Esophagus mucosa (tissue), 1 donor: ENCODE measurements at places on chromosomes 3 and 15.

- ATAC-seq: peak; percentile 98
Observed at GRCh38 chr3:32045091-32045915, 61.1 kb upstream of the GPD1L start.

- peak; percentile 71 for ATAC-seq
Observed at GRCh38 chr3:9809615-9810432, at the start of gene TTLL3. TSS of gene TTLL3 (plus strand) at chr3:9810262. CDS start at chr3:9810662, 400 bp downstream.

DNA sequence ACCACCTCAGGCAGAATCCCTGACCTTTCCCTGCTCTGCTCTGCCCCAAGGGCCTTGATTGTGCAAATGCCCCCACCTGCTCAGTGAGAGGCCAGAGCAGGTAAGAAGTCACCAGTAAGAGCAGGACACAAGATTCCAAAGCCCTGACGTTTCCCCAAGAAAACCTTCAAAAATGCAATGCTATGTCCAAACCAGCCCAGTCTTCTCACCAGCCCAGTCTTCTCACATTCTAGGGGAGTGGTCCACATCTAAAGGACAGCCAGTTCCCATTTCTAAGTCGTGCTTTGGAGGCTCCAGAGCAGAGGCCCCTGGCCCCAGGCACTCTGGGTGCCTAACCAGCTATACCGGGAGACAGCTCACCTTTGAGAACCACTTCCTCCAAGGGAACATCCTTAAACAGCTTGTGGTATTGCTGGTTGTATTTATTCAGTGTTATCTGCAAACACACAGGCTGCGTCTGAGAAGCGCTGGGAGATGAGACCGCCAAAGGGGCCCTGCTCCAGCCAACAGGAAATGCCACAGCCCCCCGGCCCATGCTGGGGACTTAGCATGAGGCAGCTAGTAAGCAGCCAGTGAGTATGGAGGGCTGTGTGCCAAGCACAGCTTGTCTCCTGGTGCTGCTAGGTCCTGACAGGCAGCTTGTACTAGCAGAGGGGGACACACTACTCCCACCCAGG is 29.3 kb downstream of the GRAMD2A start:
- peak; percentile 41 for ATAC-seq

DNA sequence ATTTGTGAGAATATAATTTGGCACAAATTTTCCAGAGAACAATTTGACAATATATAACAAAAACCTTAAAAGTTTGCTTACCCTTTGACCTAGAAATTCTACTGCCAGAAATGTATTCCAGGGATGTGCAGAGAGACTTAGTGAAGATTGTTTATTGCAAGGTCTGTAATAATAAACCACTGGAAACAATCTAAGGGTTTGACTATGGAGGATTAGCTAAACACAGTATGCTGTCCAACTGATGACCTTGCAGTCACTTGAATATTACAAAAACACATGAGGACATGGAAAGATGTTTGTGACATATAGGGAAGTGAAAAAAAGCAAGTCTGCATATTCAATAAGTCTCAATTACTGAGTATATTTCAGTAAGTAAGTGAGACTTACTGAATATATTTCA is 48.1 kb upstream of the CDV3 start:
- no peak for ATAC-seq

DNA sequence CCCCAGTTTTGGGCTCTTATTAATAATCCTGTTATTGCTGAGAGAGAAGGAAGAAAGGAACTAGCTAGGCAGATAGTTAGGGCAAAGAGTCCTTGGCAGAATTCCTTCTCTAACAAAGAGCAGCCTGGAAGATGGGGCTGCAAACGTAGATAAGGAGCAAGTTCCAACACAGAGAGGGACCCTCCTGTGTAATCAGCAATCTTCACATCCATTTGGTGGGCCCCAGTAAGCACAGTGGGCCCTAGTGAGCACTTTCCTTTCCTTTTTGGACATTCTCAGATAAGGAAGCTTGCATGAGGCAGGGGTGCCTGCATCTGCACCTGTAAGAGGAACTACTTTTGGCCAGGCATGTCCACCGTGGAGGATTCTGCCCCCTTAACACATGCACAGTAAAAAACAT is 119.6 kb upstream of the SGO1 start:
- no peak for ATAC-seq

DNA sequence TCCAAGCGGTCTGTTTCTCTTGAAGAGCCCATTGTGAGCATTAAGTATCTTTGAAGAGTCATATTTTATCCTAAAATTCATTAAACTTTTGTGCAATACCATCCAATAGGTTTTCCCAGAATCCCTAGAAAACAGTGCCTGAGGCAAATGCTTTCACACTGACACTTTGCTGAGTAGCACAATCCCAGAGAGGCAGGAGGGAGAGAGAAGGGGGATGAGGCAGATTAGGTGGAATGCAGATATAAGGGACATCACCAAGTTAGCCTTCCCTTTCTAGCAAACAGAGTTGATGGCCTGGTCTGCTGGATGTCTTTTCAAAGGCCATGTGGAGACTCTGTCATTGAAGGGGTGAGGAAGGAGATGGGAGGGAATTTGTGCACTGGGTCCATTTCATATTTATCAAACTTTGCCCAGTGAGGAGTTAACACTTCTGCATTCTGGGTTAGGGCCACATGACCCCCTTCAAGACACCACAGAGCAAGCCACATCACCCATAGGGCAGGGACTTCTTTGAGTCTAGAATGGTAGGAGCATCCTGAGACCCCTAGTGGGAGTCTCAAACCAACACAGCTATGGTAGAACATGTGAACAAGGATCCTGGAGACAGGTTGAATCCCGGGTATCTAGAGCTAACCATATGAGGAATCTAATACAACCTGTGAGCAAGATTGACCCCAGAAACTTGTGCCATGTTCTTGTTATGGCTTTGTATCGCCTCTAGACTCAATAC is 32.0 kb upstream of the SEMA6D start:
- ATAC-seq: no peak

GRCh38 chr3:112413722-112414121 is 80.8 kb downstream of the CD200 start:
- no peak for ATAC-seq

- ATAC-seq: no peak
Observed at GRCh38 chr15:96629511-96629910, 299.0 kb downstream of the NR2F2 start.

- ATAC-seq: no peak
Observed at GRCh38 chr3:18989237-18989795, 159.0 kb upstream of the KCNH8 start.

- no peak for ATAC-seq
Observed at GRCh38 chr15:93789441-93789840, 441.9 kb upstream of the MCTP2 start.

- ATAC-seq: no peak
Observed at GRCh38 chr15:42129364-42129763, 27.1 kb downstream of the PLA2G4F start.

DNA sequence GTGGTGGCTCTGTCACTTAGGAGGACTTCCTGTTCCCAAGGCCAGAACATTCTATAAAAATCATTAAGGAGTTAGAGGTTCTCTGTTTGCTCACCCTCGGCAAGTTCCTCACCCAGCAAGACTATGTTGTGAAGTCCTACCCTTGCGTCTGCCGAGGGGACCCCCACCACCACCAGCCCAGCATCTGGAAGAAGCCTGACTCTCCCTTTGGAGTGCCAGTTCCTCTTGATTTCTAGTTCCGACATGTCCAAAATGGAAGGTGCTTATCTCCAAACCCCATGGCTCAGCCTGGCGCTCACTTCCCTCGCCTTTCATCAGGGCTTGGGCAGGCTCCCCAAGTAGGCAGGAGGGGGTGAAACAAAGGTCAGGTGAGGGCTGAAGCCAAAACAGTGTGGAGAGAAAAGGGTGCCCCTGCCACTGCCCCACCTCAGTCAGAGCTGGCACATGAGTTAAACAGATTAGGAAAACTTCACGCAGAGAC is 41.0 kb downstream of the BHLHE40 start:
- ATAC-seq: peak; percentile 9

- ATAC-seq: no peak
Observed at GRCh38 chr15:38975282-38975990, 410.8 kb upstream of the RASGRP1 start.

GRCh38 chr3:85780806-85781205 is 822.0 kb downstream of the CADM2 start:
- ATAC-seq: no peak

DNA sequence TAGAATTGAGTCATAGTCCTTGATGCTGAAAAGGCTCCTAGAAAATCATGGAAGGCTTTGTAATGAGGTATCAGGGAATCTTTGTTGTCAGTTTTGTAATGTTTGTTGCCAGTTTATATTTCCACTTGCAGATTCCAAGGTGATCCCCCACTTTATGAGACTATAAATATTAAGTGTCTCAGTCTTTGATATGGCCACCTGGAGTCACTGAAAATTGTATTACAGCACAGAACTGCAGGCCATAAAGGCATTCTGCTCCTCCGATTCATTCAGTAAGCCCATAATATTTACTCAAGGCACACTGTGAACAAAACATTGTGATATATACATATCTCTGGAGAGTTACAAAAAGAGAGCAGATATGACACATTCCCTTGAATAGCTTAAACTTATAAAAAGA is 457.8 kb upstream of the ZNF385D start:
- no peak for ATAC-seq

DNA sequence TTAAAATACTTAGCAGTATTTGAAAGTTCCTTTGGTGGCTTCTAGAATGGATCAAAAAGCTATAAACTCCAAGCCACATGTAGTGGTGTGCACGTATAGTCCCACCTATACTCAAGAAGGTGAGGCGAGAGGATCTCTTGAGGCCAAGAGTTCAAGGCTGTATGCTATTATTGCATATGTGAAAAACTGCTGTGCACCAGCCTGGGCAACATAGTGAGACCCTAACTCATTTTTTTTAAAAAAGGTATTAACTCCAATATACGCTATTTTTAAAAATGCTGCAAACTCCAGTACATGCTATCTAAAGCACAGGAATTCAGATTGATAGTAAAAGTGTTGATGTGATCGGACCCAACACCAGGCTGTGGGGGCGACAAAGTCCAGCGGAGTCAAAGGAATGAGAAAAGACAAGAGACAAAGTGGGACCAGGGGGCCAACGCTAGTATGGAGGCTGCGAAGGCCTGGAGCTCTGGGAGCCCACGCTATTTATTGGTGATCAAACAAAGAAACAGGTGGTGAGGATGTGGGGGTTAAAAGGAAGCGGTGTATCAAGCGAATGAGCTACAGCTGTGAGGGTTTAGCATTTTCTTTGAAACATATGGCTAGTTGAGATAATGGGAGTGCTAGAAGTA is 66.6 kb downstream of the ARIH1 start:
- ATAC-seq: no peak

DNA sequence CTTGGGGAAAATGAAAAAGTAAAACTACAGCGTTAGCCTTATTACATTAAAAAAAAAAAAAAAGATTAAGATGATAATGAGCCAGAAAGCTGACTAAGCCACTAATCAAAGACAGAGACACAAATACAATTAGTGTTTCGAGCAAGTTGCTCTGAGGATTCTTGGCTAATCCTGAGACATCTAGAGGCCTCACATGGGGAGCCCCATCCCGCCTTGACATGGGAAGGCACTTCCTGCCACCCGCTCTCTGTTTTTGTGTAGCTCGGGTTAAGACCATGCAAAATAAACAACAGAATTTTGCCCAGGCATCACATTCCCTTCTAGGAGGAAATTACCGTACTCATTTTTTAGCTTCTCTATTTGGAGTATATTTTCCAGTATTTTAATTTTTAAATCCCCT is 15.3 kb downstream of the HESX1 start:
- no peak for ATAC-seq

GRCh38 chr3:151058740-151059139 is 26.7 kb upstream of the MED12L start:
- no peak for ATAC-seq

- no peak for ATAC-seq
Observed at GRCh38 chr15:98951493-98952320, 55.9 kb downstream of the PGPEP1L start.
